ENCODE measurements at places on chromosomes 1 and 21.

DNA sequence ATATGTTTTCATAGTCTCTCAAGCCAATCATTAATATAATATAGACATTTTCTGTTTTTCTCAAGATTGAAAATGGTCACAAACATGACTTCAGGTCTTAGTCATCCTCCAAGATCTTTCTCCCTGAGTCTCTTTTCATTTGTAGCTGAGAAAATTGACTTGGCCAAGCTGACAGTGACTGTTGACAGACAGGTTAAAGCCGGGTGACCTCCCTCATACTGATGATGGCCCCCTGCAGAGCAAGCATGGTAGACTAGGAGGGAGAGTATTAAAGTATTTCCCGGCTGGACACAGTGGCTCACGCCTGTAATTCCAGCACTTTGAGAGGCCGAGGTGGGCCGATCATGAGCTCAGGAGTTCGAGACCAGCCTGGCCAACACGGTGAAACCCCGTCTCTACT lies 6.8 kb upstream of the KIAA1614 start:
- DNase-seq = no peak

DNA sequence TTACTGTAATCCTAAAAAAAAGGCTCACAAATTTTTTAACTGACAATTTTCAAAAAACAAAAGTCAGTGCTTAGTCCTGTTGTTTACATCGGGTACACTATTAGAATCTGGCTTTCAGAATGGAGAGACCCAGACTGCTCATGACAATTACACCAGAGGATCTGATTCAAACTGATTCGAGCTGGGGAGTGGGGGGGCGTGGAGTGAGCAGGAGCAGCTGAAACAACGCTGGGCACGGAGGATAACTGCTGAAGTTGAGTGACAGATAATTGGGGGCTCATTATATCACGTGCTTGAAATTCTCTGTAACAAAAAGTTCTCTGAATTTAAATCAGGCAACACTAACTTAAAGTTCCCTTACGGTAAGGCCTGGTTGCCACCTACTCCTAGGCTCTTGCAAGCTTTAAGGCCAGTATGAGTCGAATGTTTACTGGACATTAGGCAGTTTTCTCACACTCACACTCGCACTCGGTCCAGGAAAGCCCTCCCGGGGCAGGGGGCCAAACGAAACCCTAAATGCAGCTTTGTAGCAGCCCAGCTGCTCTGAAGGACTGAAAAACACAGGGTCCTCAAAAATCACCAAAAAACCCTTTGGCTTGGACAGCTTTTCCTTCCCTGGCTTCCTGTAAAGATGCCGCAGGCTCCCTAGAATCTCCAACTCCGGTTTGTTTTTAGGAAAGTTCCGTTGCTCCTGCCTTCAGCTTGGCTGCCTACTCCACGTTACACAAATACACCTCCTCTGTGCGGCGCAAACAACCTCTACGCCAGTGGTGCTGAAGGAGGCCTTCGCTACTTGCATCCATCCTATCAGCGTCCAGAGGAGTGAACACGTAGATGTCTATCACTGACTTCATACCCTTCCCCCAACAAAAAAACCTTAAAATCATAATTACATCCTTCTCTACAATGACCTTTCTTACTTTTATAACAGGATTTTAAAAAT lies 42.9 kb downstream of the CAPZB start:
- DNase-seq = no peak

- DNase-seq = no peak
Observed at GRCh38 chr21:38495696-38496095, 2.6 kb downstream of the ERG start.

GRCh38 chr1:154193821-154194220 lies 1.9 kb upstream of the TPM3 start:
- DNase-seq = no peak

DNA sequence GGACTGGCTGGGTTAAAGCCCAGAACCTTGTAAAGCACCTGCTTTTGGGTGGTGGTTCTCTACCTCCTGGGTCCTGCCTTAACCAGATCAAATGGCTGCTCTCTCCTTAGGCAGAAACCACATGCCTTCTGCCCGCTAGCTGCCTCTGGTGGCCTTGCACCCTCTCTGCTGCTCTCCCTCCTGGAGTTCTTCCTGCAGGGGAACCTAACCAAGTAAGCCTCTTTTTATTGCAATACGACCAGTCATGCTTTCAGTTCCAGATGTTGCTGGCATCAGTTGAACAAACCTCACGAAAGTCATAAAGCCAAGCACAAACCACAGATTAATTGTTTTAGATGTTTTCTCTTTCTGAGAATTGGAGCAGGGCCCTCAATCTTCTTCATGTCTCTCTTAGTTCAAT lies 118.9 kb downstream of the GDAP2 start:
- no peak for DNase-seq

- DNase-seq = peak; percentile 65
Observed at GRCh38 chr1:199453723-199454122, 573.8 kb upstream of the NR5A2 start.

DNA sequence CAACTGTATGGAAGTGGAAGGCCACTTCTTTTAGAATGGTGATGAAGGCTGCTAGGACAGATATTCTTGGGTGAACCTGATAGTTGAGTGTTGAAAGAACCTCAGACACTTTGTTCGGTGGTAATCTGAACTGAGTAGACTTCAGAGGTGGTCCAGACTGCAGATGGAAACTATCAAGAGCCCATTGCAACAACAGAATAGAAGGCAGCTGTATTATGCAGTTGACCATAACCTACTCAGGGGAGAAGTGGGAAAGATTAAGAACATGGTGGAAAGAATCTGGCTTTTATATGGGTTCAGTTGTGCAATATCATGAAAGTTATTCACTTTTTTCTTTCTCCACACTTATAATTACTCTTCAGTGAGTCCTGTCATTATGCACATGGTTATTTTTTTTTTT lies 194.0 kb downstream of the KCNK2 start:
- DNase-seq = no peak

- DNase-seq = no peak
Observed at GRCh38 chr1:81179242-81179641, 621.5 kb upstream of the ADGRL2 start.

- no peak for DNase-seq
Observed at GRCh38 chr1:81388435-81388834, 412.3 kb upstream of the ADGRL2 start.

DNA sequence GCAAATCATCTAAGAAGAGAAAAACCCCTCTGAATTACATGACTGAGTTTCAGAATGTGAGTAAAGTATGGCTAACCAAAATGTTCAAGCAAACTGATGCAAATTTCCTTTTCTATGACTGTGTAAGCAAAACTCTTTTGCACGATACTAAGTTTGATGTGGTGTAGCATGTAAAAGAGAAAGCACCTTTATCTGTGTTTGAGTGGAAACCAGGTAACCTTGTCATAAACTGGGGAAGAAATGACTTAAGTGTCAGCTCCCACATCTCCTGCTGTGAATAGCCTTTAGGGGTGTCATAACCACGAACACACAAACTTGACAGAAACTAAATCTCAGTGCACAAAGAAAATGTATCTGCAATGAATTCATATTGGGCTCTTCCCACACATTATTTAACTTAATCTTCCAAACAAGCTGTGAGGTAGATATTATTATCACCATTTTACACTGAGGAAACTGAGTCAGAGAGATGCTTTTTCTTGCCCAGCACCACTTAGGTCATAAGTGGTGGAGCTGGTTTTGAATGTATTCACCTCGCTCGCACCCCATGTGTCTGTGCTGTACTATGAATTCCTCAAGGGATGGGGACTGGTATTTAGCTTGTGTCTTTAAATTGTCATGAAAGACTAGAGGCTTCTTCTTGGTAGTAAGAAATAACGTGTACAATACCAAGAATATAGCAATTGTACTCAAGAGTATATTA lies 32.9 kb upstream of the IL12RB2 start:
- no peak for DNase-seq

DNA sequence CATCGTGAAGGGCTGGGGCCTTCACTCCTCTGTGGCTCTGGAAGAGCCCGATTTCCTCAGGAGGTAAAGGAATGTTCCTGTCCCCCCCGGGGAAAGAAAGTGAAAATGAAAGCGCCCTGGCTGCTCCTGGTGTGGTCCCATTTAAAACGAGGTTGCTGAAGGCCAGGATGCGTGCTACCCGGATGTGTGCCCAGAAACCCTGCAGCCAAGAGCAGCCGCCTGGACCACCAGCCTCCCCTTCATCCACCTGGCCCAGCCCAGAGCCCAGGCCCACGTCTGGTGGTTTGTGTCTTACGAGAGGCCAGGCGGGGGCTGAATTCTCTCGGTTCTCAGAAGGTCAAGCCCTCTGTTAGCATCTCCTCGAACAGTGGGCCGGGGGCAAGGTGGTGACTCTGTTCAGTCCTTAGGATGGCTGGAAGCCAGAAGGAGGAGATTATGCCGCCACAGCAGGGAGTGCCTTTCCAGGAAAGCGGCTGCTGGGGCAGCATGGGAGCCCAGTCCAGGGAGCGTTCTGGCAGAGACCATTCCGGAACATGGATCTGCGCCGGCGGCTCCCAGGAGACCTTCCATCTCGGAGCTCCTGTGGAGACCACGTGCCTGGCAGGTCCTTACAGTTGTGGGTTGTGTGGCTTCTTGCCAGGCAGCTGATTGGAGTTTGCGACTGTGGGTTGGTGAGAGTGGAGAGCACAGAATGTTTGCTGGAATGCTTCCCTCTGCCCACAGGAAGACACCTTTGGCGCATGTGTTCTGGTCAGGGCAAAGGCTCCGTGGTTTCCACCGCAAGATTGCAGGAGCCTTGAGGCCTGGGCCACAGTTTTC lies 1.4 kb downstream of the GUK1 start:
- DNase-seq = no peak
